Hypothalamus (tissue), 51 donors: ENCODE measurements at places on chromosomes 6 and 20.

- DNase-seq = no peak
Observed at GRCh38 chr6:25830458-25830857, 1.4 kb downstream of the SLC17A1 start.

DNA sequence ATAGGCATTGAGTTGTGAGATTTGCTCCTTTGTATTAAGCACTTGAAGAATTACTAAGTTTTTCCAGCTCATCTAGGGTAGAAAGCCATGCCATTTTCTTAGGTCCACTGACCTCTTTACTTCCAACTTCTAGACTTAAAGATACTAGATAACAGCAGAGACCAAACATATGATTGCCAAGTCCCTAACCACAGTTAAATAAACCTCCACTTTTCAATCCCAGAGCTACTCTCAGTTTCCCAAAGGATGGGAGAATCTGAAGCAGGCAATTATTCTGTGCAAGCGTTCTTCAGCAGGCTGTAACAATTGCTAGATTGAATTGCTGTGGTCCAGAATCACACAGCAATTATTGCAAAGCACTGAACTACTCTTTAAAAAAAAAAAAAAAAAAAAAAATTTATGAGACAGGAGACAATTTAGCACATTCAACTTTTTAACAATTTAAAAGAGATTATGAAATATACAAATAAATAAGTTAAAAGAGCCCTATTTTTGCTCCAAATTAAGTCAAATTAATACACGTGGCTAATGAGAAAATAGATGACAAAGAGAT is 104.0 kb upstream of the PRSS16 start:
- no peak for DNase-seq

DNA sequence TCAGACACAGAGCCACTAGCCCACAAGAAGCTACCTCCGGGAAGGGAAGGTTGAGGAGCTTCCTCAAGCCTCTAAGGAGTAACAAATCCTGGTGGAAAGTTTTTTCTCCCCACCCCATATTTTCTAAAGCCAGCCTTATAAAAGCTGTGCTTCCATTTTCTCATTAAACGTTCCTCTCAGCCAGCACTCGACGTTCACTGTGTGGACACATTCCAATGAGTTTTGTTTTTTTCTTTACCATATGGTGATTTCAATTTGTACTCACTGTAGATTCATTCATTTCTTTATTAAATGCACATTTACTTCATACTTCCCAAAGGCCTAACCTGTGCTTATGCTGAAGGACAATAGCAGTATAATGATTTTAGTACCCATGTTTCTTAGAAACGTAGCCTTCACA is 194.4 kb upstream of the FLRT3 start:
- DNase-seq = no peak

DNA sequence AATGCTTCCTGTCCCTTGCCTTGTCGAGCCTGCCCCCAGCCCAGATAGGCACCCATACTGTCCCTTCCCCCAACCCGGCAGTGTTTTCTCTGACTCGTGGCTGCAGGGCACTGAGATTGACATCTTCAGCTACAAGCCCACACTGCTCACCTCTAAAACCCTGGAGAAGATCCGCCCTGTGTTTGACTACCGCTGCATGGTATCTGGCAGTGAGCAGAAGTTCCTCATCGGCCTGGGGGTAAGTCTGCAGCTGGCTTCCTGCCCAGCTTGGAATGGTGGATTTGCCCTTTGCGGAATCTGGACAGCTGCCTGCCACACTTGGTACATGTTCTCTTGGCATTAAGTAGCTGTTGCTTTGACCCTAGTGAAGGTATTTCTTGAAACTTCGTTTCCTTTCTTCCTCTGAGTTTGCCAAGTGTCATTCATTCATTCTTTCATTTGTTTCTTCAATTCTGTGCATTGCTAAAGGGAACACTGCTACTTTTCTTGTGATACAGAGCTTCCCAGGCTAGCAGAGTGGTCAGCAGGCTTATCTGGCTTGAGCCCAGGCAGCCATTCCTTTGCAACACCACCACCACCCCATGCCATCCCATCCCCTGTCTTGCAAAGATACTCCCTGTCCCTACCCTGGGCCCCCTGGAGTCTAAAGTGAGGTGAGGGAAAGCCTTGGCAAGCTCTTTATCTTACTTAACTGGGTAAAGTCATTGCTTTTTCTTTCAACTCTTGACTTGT is 26.2 kb downstream of the CCDC167 start:
- no peak for DNase-seq

DNA sequence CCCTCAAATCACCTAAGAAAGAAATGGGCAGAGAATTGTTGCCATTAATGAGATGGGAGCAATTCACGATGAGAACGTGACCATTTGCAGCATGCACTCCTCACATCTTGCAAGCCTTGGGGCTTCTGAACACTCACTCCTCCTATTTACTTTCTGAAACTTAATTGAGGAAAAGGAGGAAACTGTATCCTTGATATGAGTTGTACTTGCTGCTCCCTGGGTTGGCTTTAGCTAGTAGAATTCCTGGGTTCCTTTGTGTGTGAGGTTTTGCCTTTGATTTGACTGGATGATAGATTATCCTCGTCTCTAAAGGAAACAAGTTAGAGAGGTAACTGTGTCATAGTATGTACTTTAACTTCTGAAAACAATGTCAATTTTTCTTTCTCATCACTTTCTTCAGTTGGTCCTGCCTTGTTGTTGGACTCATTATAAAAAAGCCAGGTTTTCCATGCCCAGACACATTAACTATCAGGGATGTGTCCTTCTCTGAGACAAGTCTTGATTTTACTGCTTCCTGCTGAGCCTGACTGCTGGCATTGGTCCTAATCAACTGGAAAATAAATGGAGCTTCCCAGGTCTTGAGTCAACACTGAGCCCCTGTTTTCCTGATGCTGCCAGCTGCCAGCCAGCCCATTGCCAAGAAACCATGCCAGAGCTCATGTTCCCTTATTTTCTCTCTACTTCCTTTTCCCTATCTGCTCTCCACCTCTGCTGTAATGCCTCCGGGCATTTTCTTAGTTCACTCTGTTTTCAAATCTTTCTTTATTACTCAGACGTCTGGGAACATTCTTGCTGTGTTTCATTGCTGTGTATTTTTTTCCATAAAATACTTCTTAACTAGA is 6.0 kb upstream of the MRAP2 start:
- no peak for DNase-seq
